ENCODE measurements at places on chromosomes 6 and 20.

GRCh38 chr6:95923518-95923917, 92.3 kb upstream of the FUT9 start:
- DNase-seq: no peak

GRCh38 chr6:130929036-130929678, 102.0 kb downstream of the SMLR1 start:
- DNase-seq: no peak

DNA sequence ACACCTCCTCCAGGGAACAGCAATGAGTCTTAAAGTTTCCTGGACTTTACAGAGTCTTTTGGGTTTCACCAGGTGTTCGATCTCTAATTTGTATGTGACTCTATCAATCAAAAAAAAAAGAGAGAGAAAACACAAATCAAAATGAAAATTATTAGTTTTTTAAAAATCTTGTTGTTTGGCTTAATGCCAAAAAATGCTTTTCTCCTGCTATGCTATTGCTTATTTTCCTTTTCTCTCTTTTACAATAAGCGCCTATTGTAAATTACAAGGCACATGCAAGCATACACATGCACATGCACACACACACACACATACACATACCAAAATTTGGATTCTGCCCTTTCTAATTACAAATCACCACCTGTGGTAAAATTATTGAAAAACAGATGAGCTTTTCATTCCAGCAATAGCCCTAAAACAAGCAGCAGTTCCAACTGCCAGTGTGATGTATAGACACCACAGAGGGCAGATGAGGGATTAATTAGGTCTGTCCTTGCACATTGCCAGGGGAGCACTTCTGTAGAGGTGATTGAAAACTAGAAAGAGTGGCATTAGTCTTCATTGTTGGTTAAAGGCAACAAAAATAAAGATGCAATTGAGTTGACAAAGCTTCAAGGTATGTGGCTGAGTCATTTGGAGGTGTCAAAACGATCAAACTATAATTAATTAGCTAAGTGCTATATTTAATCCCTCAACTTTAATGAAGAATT, 631.7 kb downstream of the TFAP2B start:
- DNase-seq: no peak

- DNase-seq: no peak
Measured at GRCh38 chr6:34810936-34811632, 19.2 kb downstream of the BLTP3A start.

- DNase-seq: no peak
Measured at GRCh38 chr6:165767228-165767627, 104.2 kb upstream of the PDE10A start.

DNA sequence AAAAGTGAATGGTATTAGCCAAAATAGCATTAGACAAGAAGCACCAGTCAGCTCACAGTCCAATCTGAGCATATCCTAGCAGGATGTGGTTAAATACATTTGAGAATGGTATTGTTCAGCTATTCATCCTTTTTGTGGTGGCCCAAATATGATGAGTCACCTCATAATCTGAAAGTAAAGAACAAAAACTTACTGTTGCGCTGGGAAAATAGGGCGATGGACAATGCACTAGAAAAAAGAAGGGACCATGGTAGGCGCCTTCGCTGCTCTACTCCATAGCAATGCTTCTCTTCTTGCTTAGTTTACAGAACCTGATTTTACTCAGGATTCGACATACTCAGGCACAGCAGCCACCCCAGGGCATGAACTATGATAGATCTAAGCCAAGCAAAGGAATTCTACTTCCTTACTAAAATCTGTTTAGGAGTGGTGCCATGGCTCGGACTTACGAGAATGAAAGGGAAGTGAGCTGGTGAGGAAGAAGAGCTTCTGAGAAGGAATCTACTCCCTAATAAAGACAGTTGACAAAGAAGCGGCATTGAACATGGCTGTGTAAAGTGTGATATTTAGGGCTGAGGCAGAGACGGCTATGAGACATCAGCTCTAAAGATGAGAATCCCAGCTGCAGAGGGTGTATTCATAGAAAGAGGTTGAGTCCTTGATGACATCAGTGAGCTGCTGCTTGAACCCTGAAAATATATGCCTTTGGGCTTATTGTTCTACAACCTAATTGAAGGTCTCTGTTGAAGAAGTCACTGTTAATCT, 16.6 kb upstream of the FBXO9 start:
- no peak for DNase-seq

DNA sequence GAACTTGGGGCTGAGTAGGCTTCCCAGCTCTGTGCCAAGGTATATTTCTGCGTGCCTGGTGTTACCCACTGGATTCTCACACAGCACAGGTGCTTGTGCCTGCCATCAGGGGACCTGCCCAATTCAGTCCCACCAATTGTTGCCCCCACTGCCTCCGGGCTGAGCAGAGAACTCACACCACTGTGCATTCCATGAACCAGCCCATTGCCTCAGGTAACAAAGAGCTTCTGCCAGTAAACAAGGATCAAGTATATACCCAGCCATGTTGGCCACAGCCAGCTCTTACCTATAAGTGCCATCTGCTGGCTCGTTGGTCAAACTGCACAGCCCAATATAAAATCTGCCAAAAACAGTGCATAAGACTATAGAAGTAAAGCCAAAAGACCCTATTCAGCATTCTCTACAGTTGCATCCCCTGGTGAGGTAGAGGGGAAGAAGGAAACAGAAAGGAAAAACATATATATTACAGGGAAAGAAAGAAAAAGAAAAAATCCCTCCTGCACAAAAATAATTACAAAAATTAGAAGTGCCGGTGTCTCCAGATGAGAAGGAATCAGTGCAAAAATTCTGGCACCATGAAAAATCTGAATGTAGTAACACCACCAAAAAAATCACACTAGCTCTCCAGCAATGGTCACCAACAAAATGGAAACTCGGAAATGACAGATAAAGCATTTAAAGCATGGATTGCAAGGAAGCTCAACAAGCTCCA, 241.4 kb downstream of the IBTK start:
- no peak for DNase-seq

GRCh38 chr6:14477559-14477958, 360.0 kb downstream of the CD83 start:
- no peak for DNase-seq

- no peak for DNase-seq
Measured at GRCh38 chr20:11982289-11982954, 64.7 kb downstream of the BTBD3 start.

- DNase-seq: no peak
Measured at GRCh38 chr6:10884245-10884972, 2.4 kb upstream of the SYCP2L start.

DNA sequence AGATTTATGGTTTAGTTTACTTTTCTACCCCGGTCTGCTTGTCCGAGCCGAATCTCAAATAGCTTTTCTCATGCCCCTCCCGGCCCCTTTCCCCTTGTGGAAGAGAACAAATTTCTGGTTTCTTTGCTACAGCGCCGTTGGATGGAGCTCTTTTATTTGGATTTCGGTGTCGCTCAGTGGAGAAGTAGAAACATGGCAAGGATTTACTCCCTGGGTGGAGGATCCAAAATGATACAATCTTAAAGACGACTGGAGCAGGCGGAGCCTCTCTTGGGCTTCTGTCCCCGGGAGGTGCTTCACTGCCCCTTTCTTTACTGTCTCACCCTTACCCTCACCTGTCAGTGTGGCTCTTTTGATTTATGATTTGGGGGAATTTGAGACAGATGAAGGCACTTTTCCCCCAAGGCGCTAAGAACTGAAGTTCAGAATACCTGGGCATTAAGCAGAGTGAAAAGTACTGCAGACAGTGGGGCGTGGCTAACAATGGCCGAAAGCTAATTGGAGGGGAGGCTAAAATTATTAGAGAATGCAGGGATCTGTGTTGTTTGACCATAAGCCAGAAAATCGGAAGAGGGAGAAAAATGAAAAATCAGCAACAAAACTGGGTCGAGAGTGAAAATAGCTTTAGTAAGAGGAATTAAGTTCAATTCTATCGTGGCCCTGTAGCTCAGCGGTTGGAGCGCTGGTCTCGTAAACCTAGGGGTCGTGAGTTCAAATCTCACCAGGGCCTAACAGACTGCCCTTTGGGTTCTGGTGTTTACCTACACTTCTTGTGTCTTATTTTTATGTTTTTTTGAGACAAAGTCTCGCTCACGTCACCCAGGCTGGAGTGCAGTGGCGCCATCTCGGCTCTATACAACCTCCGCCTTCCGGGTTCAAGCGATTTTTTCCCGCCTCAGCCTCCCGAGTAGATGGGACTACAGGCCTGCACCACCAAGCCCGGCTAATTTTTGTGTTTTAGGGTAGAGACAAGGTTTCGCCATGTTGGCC, 145.1 kb upstream of the ZNF184 start:
- DNase-seq: no peak

DNA sequence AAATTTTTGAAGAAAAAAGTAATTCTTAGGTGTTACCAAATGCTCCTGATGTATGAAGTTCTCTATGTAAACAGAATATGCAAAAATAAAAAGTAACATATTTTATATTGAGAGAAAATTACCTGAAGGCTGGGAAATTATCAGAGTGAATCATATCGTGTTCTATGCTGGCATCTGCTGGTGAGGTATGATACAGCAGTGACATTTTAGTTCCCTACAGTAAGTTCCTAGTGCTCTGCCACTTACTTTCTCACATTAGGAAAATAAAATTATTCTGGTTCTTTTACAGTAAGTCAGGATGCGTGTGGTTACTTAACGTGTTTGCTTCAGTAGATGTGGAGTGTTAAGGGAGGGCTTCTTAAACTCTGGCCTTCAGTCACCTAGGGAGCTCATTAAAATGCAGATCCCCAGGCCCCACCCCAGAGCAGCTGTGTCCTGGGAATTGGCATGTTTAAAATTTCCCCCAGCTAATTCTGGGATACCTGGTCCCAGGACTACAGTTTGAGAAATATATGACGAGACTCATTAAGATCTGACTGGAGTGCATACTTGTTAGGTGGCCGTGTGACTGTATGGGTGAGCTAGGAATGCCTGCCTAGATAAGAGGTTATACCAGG, 3.2 kb downstream of the ACTR5 start:
- DNase-seq: peak; percentile 44

GRCh38 chr20:24033151-24033550, 44.6 kb upstream of the GGTLC1 start:
- no peak for DNase-seq

DNA sequence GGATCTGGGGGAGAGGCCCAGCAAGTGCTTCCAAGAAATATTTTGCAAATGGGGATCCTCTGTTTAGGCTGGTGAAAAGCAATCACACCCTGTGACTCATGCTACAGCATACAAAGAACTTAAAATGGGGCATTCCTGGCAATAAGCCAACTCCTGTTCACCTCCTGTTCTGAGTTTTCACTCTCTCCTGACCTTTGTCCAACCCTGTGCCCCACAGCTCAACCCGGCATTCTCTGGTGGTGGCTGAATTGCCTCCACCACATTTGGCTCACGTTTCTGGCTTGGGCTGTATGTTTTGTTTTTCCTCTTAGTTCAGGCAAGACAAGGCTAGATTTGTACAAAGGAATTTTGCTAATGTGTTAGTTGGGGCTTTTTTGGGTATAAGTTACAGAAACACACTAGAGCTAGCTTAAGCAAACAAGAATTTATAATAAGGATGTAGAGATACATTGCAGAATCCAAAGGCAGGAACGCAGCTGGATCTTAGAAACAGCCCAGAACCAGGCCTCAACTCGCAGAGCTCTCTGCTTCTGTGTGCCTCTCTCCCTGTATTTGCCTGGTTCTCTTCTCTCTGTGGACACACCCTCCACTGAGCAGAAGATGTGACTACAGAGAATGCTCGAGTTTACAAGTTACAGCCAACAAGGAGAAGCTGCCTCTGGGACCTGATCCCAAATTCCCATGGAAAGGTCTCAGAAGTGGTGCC, 9.4 kb downstream of the ABCC10 start:
- DNase-seq: no peak

GRCh38 chr20:30485331-30486102, 771.9 kb upstream of the DEFB115 start:
- DNase-seq: no peak

DNA sequence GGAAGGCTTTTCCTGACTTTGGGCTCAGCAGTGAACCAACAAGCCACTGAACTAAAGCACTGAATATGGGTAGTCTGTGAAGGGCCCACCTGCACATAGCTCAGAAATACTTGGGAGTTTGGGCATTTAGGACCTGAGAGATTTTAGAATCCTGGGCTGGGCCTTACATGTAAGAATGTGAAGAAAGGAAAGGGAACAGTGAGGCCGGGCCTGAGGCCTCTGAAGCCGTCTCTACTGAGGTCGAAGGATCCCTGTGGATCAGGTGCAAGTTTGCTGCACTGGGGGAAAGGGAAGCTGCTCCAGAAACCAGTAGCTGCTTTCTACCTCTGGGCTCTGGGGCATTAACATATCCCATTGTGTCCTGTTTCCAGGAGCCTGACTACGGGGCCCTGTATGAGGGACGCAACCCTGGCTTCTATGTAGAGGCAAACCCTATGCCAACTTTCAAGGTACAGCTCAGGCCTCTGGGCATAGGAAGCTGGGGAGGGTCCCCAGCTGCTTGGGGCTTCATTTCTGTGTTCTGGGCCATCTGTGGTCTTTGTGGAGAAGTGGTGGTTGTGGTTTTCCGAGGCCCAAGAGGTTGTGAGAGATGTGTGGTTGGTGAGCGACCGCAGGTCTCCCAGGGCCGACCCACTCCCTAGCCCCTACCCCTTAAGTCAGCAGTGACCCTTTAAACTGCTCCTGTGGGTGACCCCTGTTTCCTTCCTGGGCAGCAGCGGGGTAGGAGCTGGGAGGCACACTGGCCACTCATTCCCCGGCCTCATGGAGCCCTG, 30.3 kb downstream of the PLCG1 start:
- no peak for DNase-seq

DNA sequence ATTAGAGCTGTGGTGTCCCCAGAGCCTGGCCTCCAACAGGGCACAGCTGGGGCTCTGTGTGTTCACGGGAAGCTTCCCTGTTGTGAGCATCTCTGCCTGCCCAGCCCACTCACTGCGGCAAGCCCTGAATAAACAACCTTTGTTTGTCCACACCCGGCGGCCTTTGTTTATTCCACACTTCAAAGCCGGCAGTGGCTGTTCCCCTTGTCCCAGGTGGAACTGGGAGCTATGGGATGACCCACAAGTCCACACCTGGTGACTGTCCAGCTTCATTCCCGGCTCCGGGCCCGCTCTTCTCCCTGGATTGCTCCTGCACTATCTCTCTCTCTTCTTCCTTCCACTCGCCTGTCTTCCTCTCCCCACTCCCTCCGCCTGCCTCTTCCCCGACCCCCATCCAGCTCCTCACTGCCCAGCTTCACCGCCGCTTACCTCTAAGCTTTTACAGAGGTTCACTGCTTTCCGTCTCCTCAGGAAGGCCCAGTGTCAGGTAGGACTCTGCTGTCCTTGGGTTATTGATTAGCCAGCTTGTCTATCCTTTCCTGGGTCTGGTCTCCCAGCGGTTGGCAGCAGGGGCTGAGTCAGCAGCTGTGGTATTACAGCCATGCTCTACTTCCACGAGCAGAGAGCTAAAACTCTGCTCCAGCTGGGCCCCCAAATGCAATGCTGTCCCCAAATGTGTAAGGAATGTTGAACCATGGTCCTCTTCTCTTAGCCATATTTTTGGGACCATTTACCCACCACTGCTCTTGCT, 17.8 kb downstream of the DACT2 start:
- DNase-seq: no peak

- no peak for DNase-seq
Measured at GRCh38 chr6:33692078-33692759, 19.3 kb downstream of the UQCC2 start.

- no peak for DNase-seq
Measured at GRCh38 chr6:111122458-111123286, 35.4 kb downstream of the SLC16A10 start.

Measured in naive thymus-derived CD8-positive, alpha-beta T cell (primary cell).